ENCODE measurements at places on chromosomes 5 and 9. TPM values are rescaled to one million over a fixed set of nuclear protein-coding genes. Genes with fewer than 3 reads are reported as not detected.

The GABRA6 gene
- total RNA-seq: not detected

The MEF2C gene
- total RNA-seq: 36.1 TPM

The PCDHB6 gene
- total RNA-seq: 0.33 TPM

The IL5 gene
- total RNA-seq: not detected

The SPATA31E1 gene
- not detected for total RNA-seq

The CFAP77 gene
- 3.3 TPM for total RNA-seq

The GMCL2 gene
- total RNA-seq: not detected

The KIF4B gene
- total RNA-seq: not detected

The RUSC2 gene
- 33.0 TPM for total RNA-seq

The GDF9 gene
- 0.20 TPM for total RNA-seq

The GDNF gene
- total RNA-seq: 0.31 TPM

The RELL2 gene
- 1.3 TPM for total RNA-seq

The PDE8B gene
- 64.5 TPM for total RNA-seq

The UBE2R2 gene
- 26.6 TPM for total RNA-seq

The SKIC3 gene
- 32.1 TPM for total RNA-seq

The NUDT12 gene
- total RNA-seq: 6.2 TPM

DNA sequence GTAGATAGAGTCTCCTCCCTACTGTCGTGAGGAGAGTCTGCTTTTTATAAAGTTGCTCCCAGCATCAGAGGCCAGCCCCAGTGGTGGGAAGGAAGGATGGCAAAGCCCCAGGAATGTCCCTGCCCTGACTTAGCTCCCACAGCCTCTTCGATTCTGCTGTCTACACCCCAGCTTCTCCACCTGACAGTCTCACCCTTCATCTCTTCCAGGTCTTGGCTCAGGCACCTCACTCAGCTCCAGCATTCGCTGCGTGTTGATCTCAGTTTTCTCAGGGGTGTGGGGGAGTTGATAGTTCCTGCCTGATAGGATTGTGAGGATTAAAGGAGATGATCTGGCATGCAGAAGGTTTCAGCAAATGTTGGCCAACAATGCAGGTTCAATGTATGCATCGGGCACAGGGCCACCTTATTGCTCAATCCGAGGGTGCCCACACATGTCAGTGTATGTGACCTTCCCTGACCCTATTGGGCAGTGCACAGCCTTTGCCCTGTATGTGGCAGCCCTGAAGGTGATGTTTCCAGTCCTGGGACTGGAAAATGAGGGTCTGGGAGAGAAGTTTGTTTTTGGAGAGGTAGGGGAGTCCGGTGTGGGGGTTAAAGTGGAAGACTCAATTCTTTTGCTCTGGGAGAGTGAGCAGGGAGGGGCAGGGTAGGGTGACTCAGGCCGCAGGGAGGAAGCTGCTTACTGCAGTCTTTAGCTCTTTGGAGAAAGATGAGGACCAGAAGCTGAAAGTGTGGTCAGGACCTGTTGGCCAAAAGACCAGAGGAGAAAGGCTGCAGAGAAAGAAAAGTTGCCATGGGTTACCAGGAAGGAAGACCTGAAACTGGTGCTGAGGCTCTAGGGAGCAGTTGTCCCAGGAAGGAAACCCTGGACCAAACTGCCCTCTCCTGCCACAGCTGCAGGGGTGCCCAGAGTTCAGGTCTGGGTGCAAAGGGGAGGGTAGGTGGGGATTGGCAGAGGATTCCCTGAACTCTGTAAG, 153.2 kb downstream of the MACROH2A1 start:
- DNase-seq: peak; percentile 48

- no peak for DNase-seq
These were observed 48.6 kb upstream of the PTPRD start for GRCh38 chr9:10661376-10661775.

DNA sequence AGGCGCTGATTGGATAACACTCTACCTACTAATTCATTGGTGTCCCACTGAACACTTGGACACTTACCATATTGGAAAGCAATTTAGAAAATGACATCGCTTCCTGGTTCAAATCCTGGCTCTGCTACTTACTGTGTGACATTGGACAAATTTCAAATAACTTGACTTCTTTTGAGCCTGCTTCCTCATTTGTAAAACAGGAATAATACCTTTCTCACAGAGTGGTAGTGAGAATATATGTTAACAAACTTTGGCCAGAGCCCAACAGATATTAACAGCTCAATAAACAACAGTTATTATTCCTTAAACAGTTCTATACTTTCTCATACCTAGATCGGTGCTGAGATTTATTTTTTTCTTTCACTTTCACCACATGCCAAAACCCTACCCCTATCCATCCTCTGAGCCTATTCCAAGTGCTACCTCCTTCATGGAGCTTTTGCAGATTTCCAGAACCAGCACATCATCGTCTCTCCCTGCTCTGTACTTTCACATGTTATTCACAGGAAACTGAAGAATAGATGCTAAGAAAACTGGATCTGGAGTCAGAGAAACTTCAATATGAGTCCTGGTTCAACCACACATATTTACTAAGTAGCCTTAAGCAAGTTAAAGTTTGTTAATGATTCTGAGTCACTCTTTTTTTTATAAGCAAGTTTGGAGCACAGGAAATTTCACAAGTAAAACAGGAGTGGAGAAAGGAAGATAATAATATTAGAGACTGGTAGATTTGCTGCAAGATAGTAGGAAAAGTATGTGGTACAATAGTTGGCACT, 92.3 kb downstream of the STRBP start:
- DNase-seq: no peak

- DNase-seq: no peak
These were observed 67.8 kb downstream of the NIPSNAP3B start for GRCh38 chr9:104831681-104832080.

- no peak for DNase-seq
These were observed 2.1 kb downstream of the C9orf78 start for GRCh38 chr9:129832982-129833381.

DNA sequence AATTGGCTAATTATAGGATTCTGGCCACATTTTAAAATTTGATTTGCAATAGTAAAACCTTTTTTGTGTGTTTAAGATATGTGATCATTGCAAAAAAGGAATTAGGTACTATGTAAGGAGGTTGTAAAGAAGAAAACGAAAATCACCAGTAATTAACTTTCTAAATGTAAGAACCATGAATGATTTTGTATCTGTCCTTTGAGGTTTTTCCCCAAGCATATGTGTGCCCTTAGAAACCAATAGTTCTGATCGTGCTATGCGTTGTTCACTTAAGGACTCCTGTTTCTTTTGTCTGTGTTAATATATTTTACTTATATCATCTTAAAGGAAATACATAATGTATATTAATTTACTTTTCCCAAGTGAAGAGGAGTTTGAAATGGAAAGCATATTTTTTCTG, 410.2 kb downstream of the PSAT1 start:
- DNase-seq: no peak

DNA sequence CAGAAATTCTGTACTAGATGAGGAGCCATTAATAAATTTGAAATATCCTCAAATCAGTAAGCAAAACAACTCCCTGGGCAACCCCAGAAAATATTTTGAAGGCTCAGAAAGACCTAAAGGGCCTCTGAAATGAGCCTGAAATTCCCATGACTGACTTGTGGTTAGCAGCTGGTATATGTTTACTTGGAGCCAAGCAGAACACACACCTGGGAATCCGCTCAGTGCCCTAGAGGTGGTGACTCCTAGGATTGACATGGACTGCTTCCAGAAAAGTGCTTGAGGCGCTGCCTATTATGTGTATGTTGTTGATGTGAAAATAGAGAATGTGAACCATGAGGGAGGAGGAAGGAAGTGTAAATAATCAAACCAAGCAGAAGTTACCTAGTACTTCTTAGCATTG, 14.7 kb downstream of the RFK start:
- no peak for DNase-seq

DNA sequence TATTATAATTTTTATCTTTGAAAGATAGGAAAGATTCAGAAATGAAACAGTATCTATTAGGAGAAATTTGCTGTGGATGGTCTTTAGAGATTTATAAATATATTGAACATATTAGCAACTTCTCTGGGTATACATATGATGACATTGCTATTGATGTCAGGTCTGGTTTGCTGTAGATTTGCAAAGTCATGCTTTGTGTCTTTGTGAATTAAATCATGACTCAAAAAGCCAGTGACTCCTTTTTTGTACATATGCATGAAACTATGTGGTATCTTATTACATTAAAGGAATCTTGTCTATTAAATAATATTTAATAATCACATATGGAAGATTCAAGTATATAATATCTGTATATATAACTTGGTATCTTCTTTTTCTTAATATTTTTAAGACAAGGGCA, 141.9 kb downstream of the ST8SIA4 start:
- no peak for DNase-seq

GRCh38 chr5:103461243-103461642, 101.3 kb downstream of the NUDT12 start:
- no peak for DNase-seq

- no peak for DNase-seq
These were observed 68.3 kb downstream of the ADAMTS2 start for GRCh38 chr5:179276838-179277395.

- no peak for DNase-seq
These were observed 14.5 kb upstream of the AUH start for GRCh38 chr9:91376239-91376638.

GRCh38 chr5:178786859-178787499, 56.5 kb upstream of the ZNF354A start:
- DNase-seq: no peak

GRCh38 chr5:177256296-177256695, 47.2 kb downstream of the RAB24 start:
- no peak for DNase-seq

GRCh38 chr5:54458221-54458620, 2.7 kb downstream of the HSPB3 start:
- DNase-seq: no peak

DNA sequence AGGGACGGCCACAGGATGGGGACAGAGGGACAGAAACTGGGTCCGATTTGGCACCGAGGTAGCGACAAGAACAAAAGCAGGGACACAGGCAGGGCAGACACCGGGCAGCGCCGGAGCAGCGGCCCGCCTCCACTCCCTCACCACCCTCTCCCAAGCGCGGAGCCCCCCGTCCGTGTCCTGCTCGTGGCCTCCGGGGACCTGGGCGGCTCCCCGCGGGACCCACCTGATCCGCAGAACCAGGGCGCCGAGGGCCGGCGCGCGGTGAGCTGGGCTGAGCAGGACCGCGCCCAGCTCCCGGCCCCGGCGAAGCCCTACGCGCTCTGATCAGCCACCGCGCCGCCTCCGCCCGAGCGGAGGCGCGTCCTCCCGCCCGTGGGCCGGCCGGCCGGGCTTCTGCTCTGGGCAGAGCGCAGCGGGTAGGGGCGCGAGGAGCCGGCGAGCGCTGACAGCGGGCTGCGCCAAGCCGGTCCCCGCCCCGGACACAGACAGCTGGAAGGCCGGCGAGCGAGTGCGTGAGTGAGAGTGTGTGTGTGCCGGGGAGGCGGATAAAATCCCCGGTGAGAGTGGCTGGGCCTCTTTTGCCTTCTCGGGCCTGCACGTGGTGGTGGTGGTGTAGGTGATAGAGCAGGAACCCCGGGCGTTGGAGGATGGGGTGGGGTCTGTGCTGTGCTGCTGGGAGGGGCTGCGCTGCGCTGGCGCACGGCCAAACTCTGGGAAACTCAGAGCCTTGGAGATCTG, at the start of gene GGTA1:
Gene GGTA1, minus strand, starts transcription at position 418 of the 738 bp plus-strand sequence. CDS start 31,922 bp downstream, outside the sequence.
- peak; percentile 76 for DNase-seq

GRCh38 chr5:169914766-169915165, 65.5 kb downstream of the INSYN2B start:
- no peak for DNase-seq

DNA sequence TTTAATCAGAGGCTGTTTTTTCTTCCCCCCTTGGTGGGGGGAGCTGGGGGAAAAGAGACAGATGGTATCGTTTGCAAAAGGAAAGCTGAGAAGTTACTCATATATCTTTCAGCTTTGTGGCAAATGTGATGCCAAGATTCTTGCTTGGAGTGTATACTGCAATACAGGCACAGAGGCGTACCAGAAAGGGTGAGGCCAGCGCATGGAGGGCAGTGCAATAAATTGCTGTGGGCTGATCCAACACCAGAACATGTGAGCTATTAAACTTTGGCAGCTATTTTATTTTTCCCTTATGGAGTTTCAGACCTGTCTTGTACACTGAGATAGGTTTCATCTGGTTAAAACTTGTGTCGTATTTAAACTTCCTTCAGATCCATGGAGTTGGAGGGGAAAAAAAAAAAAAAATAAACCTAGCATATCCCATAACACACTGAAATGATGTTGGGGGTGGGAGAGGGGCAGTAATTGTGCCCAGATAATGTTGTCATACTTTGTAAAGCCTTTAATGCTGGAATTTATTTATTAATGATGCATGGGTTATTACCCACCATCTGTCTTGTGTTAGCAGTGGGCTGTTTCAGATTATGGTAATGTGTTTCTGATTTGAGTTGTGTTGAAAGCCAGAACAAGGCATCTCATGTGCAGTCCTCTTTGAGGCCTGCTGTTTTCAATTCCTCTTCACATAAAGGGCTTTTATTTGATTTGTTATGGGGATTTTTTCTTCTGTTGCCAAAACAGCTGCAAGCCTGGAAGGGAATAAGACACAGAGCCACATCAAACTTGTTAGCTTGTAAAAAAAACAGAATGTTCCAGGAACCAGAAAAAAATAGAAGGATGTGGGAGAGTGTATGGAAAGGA, 891.3 kb downstream of the TLE1 start:
- DNase-seq: no peak

DNA sequence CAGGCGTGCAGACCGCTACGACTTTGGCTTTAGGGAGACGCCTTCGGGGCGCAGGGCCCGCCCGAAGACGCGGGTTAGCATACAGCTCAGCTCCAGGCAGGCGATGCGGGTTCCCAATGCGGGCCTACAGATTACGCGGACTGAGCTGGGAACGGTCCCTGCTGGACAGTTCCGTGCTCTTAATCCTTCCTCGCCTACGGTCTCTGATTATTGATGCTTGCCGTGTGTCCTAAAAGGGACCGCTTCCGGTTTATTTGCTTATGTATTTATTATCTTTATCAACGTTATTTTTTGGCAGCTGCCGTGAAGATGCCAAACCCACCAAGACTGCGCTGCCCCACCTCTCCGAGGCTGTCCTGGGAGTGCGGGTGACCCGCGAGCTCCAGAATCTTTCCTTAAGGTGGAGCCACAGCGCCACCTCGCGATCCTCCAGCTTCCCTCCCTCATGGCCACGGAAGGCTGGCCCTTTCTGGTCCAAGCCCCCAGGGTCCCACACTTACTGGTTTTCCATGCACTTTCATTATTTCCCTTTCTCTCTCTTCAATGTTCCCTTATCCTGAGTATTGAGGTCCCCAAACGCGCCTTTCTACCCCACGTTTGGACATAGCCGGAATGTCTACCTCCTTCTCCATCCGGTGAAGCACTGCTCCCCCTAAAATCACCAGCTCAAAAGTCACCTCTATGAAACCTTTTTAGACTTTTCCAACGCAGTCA, 7.0 kb upstream of the EBF1 start:
- peak; percentile 81 for DNase-seq
